NCI-H774 (cell line): ENCODE measurements at places on chromosomes 1 and 21.

- DNase-seq, result no peak
Observed at GRCh38 chr21:45453308-45453950, 48.5 kb downstream of the COL18A1 start.

DNA sequence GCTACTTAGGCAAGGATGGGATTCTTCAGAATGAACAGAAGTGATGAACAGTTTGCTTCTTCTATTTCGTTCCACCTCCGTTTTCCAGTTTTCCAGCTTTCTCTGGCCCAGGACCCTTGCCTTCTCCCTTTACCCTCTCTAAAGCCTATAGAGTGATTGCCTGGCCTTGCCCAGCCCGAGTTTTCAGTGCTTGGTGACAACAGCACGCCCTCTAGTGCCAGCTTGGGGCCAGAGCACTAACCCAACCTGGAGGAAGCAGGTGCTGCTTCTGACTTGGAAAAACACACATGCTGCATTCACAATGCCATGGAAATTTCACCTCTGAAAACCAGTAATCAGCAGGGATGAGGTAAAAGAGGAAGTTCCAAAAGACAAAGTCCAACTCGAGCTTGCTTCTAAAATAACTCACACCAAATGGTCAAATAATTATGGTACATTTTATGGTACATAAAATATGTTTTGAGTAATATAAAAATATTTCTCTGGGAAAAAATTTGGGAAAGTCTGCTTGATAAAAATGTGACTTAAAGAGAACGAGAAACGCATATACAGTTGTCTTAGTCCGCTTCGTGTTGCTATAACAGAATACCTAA is 26.1 kb downstream of the UBE2T start:
- DNase-seq, result peak; percentile 72

DNA sequence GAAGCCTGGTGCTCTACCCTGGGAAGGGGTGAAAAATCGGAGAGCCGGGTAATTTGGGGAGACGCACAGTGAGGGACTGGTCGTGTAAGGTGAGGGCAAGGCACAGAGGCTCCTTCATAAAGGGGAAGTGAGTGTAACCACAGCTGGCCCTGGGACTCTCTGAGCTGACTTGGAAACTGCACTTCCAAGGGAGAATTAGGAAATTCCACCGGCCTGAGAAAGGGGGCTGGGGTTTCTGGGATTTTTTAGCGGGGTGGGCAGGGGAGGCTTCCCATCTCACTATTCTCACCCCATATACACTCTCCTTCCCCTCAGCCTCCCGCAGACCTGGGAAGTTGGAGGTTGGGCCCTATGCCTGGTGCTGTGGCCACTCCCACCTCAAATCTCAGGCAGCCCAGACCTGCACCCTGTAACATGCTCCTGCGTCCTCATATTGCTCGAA is 88.3 kb upstream of the IPO9 start:
- no peak for DNase-seq

GRCh38 chr1:109761227-109762038 is 2.3 kb downstream of the EPS8L3 start:
- DNase-seq, result no peak

- DNase-seq, result no peak
Observed at GRCh38 chr1:113692342-113692741, 66.9 kb downstream of the PHTF1 start.

DNA sequence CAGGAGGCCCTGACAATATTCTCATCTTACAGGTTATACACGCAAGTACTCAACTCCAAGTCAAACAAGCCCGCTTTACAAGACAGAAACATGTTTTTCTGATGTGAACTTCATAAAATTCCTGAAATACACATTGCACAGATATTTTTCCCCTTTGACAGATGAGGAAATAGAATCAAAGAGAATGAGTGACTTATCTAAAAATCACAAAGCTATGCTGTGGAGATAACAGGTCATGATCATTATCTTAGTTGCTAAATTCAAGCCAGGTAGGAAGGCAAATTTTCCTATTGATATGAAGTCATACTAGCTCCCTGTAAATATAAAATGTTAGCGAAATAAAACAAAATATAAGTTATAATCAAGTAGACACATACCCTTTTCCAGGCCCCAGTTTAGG is 18.3 kb downstream of the UBR4 start:
- no peak for DNase-seq

GRCh38 chr1:114690148-114690547 is 5.2 kb downstream of the AMPD1 start:
- DNase-seq, result no peak

DNA sequence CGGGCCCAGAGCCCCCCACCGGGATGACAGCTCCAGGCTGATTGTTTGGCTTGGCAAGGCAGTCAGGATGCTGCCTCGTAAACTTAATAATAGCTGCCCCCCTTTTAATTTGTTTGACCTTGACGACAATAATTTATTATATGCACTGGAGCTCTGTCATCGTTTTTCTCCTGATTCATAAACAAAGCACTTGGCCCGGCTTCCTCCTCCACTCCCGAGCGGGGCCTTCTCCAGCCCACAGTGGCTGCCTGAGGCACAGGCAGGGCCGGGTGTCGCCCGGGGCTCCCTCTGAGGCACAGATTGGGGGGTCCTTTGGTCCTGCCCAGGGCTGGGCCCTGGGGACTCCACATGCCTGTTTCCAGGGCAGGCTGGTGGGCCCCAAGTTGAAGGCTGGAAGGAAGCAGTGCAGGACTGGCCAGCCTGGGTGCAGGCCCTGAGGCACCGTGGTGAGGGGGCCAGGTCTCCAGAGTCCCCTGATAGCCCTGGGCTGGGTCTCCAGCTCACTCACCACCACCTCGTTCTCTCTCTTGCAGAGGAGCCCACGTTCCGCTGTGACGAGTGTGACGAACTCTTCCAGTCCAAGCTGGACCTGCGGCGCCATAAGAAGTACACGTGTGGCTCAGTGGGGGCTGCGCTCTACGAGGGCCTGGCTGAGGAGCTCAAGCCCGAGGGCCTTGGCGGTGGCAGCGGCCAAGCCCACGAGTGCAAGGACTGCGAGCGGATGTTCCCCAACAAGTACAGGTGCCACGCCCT is 52.0 kb upstream of the ARHGEF16 start:
- DNase-seq, result no peak

DNA sequence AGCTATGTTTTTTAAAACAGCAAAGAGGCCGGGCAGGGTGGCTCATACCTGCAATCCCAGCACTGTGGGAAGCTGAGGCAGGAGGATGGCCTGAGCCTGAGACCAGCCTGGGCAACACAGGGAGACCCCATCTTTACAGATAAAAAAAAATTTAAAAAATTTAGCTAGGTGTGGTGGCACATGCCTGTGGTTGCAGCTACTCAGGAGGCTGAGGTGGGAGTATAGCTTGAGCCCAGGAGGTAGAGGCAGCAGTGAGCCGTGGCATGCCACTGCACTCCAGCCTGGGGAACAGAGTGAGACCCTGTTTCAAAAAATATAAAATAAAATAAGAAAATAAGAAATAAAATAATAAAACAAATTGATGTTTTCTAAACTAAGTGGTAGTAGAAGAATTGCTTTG is 8.4 kb downstream of the SLC35A3 start:
- DNase-seq, result no peak

GRCh38 chr1:60874718-60875117 is 207.6 kb upstream of the NFIA start:
- DNase-seq, result no peak

DNA sequence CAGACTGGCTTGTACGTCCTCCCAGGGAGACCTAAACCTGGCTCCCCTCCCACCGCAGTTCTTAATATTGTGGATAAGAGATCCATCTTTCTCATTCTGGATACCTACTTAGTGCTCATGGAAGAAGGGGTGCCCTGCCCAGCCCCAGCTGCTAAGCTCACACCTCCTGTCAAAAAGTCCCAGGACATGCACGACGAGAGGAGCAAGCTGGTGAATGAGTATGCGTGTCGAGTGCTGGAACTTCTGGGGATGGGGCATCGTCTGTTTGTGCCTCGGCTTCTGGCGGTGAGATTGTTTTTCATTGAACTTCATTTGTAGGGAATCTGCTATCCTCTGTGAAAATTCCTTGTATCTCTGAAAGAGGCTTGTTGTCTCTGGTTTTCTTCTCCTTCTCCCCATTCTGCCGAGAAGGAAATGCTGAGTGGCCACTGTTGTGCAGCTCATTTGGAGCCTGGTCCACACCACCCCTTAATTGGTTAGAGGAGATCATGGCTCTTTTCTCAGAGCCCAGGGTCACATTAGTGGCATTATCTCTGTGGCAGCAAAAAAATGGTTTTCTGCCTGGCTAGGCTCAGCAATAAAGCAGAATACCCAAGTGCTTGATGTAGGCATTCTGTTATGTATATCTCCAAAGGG is 199.4 kb upstream of the CACYBP start:
- no peak for DNase-seq

GRCh38 chr1:209882942-209883340 is 55.1 kb upstream of the SYT14 start:
- no peak for DNase-seq

DNA sequence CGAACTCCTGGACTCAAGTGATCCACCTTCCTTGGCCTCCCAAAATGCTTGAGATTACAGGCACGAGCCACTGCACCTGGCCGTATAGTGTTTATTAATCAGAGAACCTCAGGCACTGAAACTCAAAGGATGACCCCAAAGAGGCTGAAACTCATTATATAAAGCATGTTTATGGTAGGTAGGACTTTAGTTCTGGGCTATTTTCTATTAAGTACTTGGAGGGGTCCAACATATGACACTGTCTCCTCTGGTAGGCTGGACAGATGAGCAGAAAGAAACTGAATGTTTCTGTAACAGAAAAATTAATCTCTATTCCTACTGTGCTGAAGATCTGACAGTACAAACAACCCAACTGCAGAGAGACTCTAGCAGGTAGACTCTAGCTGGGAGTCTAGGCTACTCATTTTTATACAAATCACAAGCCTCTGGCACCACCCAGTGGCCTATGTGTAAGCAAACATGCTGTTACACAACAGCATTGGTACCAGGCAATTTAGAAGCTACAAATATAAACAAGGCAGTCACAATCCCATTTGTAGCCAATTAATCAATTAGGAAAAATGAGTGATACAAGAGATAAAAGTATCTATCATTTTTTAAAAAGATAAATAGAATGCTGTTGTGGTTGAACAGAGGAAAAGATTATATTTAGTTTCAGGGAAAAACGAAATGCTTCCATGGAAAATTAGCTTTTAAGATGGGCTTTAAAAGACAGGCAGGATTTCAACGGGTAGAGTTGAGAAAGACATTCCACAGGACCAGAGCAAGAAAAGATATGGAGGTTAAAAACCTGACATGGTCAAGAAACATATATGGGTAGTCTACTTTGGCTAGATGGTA is 10.4 kb downstream of the DCAF8 start:
- peak; percentile 35 for DNase-seq

GRCh38 chr1:49208712-49209111 is 432.0 kb upstream of the BEND5 start:
- DNase-seq, result no peak

DNA sequence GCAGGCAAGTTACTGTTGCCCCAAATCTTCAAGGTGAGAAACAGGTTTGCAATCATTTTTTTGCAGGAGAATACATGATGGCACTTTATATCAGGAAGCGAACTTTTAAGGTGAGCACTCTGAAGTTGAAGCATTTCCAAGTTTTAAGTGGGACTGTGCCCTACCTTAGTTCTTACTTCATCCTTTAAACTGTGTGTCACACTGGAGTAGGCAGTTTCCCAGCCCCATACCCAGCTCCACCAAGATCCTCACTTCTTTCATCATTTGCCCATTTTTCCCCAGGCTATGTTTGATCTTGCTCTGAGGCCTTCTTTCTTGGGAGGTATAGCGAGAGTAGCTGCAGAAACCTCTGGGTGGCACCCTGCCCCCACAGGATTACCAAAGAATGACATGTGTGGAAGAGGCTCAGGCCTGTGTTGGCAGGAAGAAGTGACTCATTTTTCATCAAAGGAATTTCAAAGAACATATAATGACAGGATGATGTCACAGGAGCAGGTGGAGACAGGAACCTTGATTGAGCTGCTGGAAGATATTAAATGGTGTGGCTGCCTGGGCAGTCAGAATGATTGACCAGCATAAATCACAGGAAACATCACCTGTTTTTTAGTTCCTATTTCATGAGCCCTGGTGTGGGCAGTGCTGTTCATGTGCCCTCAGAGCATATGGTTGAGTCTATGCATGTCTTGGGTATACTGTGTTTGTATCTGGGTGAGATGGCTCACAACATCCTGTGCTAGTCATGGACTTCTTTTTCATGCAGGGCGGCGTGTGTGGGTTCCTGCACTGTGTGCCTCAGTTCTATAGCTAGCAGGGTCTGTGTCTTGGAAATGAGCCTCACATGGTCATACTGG is 20.8 kb upstream of the MACF1 start:
- peak; percentile 81 for DNase-seq

DNA sequence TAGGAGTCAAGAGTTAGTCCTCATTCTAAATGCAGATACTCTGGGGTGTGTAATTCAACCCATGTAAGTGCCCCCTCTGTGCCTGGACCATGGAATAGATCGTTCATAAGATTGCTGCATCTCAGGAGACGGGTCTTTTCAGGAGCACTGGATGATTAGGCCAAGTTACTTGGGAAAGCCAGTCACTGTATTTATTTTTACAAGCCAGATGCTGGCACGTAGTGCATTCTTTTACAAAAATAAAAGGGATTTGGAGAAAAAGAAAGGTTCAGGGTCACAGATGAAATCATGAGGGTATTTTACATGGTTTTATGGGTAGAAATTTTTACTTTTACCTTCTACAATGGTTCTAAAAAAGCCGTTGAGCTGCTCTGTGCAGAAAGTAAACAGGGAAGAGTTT is 102.6 kb upstream of the UBE2U start:
- DNase-seq, result no peak

GRCh38 chr1:19063122-19063521 is 106.6 kb upstream of the IFFO2 start:
- DNase-seq, result no peak

DNA sequence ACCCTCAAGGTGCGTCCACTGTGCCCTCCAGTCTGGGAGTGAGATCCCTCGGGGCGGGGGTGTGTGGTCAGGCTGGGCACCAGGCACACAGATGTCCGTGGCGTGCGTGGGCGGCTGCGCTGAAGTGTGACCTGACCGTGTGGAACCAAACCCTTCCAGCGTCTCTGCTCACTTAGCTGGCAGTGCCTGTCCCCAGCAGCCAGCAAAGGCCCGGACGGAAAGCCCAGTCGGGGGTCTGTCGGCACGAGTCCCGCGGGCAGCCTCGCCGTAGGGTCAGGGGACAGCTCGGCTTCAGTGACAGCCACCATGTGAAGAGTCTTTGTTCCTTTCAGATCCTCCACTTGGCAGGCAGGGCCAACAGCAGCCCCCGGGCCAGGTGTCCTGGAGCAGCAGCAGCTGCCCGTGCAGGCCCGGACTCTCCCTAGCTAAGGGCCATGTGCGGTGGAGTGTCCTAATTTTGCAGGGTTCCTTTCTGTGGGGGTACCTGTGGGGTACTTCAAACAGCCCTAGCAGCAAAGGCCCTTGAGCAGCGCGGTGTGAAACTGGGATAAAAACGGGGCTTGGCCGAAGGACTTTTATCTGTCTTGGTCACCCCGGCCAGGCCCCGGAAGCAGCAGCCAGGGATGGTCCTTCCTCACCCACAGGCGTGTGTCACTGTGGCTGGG is 11.6 kb downstream of the TTLL10 start:
- no peak for DNase-seq

GRCh38 chr21:25956993-25957714 is 213.4 kb downstream of the APP start:
- no peak for DNase-seq

- DNase-seq, result no peak
Observed at GRCh38 chr1:206100226-206100815, 16.9 kb downstream of the AVPR1B start.
